NAMALWA (cell line): ENCODE measurements at places on chromosomes 16 and 17.
A peak's percentile ranks its signal among the peaks of the same experiment; 100 is the strongest.

- DNase-seq: peak; percentile 4
These were observed 31.7 kb upstream of the CDH11 start for GRCh38 chr16:65153365-65154105.

DNA sequence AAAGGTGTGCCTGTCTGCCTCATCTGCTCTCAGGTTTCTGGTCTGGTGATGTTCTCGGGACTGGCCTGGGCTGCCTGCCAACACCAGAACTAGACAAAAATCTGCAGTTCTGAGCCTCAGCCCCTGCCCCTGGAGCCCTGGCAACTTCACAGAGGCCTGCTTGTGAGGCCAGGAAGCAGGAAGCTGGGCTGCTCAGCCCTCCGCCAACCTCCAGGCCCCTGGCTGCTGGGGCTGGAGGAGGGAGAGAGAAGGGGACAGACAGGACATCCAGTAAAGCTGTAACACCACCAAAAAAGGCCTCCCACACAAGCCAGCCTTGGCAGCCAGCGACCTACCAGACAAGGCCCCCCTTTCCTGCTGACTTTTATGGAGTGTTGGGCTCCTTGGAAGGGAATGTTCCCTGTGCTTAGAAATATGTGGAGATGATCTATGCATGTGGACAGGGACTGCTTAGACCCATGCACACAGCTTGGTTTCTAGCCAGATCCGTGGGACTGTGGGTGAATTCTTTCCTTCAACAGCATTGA lies 157.6 kb downstream of the XYLT1 start:
- no peak for DNase-seq

- no peak for DNase-seq
These were observed 230.7 kb upstream of the CCL2 start for GRCh38 chr17:34024386-34024785.

DNA sequence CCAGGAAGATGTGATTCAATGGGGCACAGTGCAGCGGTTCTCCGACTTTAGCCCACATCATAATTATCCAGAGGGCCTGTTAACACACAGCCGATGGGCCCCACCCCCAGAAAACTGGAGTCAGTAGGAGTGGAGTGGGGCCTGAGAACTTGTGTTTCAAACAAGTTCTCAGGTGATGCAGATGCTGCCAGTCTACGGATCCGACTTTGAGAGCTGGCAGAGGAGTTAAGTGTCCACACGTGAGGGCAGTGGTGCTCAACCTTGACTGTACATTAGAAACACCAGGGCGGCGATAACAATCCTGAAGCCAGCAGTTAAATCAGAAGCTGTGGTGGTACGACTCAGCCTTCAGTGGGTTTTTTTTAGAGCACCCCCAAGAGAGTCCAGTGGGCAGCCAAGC lies 75.0 kb downstream of the GPRC5B start:
- DNase-seq: no peak

DNA sequence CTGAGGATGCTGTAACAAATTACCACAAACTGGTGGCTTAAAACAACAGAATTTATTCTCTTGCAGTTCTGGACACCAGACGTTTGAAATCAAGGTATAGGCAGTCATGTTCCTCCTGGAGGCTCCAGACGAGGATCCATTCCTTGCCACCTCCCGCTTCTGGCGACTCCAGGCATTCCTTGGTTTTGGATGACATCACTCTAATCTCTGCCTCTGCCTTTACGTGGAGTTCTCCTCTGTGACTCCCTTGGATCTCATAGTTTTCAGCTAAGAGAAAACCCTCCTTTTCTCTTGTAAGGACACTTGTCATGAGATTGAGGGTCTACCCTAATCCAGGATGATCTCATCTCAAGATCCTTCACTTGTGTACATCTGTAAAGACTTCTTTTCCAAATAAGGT lies 31.4 kb upstream of the HS3ST3B1 start:
- no peak for DNase-seq

DNA sequence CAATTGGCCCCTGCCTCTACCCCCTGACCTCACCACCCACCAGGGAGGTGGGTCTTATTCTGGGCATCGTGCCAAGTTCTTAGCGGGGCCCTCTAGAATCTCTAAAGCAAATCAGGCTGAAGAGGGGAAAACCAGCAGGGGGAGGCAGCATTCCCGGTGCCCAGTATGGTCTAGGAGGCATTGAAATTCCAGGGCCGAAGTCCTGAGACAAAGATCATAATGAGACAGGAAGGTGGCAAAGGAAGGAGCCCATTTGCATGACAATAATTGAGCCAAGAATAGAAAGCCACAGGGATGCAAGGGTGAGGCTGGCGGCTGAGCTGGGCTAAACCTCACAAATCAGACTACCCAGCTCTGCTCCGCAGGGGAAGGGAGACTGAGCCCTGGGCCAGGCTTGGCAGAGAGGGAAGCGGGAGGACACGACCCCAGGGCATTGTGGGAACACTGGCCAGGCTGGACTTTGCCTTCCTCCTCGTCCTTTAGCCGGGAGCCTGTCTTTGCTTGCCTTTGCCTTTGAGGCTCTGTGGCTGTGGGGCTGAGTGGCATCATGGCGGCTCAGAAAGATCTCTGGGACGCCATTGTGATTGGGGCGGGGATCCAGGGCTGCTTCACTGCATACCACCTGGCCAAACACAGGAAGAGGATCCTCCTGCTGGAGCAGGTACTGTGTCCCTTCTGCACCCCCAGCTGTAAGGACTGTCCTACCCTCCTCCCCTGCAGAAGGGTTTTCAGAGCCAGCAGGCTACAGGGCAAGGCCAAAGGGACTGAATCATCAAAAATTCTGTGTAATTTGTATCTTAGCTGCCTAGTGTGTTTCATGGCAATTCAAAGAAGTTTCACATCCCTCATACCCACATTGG lies at the start of gene PIPOX:
TSS of gene PIPOX (plus strand) at position 463 of the 860 bp plus-strand sequence. CDS start at position 548, 85 bp downstream.
- DNase-seq: peak; percentile 35

DNA sequence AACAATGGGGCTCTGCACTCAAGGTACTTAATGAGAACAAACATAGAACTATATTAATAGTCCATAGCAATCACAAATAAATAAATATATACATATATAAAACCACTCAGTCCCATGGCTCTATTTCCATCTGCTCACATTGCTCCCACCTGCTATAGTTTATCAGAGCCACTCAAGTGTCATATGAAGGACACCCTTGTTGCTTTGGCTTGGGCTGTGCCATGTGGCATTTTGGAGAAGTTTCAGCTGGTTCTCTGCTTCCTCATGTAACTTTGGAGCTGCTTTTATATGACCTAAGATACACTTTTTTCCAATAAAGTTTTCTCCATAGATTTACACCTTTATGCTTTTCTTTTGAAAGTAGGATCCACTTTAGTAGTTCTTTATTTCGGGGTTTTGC lies 126.4 kb downstream of the KCNJ2 start:
- DNase-seq: no peak

DNA sequence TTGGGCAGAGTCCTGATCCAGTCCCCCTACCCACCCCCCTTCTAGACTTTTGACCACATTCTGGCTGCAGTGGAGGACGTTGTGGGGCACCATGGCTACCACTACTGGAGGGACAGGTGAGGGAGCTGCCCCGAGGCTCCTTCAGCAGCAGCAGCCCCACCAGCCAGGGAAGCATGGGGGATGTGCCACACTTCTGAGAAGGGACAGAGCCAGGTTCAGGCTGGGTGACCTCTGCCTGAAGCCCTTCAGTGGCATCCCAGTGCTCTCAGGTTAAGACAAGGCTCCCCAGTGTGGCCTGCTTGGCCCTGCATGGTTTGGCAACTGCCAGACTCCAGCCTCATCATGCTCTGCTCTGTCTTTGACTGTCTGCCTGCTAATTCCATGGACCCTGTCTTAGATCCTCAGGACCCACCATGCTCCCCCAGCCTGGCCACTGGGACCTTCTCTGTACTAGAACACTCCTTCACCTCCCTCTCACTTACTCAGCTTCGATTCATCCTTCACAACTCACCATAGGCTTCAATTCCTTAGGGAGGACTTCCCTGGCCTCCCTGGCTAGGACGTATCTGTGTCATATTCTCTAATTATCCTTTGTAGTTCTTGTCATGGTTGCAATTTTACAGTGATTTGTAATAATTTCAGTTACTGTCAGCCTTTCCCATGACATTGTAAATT lies 8.8 kb downstream of the SLC9A5 start:
- no peak for DNase-seq

DNA sequence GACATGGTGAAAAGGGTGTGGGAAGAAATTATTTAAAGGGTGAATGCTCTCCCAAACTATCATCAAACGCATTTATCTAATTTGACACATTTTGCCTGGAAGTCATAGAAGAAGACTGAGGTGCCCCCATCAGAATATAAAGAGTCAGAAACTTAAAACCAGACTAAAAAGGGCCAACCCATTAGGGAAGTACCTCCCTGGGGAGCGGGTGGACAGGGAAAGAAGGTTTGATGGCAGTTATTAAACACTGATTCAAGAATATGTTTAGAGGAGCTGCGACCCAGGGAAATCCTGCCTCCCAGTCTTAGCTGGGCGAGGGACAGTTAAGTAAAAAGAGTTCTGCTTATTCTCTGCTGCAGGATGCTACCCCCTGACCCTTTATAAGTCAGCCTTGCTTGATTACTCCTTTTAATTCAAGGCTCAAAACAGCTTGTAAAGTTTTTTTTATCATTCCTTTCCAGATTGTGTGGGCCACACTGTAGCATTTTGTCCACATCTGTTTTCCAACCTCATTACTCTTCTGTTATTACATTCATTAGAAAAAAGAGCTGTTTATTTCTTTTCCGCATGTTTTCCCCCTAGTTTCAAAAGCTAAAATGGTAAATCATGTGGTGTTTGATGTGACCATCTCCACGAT lies 138.5 kb upstream of the TBX2 start:
- no peak for DNase-seq

GRCh38 chr17:49414271-49414621 lies 436 bp downstream of the PHB1 start:
- DNase-seq: no peak

- DNase-seq: no peak
These were observed 194.4 kb upstream of the MAF start for GRCh38 chr16:79794941-79795340.

DNA sequence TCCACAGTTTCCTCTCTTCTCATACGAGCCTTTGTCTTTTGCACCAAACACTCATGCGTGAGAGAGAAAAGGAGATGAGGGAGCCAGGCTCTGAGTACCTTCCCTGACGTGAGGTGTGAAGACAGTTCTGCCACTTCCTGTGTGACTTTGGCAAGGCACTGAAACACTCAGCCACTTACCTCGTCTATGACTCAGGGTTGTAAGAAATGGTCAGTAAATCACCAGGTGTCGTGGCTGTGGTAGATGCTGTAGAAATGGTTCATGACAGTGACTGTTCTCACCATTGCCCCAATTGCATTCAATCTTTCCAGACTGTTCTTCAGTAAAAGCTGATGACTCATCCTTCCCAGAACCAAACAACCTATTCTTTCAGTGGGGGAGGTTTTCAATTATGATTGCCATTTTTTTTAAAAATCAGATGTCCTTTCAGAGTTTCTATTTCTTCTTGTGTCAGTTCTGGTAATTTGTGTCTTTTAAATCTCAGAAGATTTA lies 49.2 kb upstream of the CBFA2T3 start:
- DNase-seq: peak; percentile 43

DNA sequence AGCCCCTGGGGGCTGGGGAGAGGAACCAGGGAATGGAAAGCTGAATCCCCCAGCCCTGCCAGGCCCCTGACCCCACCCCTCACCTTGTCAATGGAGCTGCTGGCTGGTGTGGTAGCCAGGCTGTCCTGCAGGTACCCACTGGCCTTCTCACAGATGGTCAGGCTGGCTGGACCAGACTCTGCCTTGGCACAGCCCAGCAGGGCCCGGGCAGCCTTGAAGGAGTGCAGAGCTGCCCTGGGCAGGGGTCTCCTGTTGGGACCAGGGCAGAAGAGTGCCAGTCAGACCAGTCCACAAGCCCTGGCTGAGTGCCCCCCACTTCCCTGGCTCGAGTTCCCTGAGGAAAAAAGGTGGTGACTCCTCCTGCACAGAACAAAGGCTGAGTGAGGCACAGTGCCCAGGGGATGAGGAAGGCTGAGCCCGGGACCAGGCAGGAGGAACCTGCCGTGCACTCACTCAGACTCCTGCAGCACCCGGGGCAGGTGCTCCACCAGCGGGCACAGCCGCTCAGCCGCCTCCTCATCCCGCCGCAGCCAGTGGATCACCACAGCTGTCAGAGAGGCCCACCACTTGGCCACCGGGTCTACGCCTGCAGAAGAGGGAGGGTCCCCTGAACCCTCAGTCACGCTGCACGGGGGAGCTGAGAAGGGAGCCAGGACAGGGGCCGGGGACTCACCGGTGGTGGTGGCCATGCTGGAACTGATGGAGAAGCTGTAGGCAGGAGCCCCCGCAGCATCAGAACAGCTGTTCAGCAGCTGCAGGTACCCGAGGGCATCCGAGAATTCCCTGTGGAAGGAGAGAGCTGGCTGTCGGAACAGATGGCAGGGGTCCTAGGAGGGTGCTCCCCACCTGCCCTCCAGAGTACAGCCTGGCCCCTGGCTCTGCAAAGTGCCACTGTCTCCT lies 22.4 kb downstream of the SREBF1 start:
- DNase-seq: no peak

DNA sequence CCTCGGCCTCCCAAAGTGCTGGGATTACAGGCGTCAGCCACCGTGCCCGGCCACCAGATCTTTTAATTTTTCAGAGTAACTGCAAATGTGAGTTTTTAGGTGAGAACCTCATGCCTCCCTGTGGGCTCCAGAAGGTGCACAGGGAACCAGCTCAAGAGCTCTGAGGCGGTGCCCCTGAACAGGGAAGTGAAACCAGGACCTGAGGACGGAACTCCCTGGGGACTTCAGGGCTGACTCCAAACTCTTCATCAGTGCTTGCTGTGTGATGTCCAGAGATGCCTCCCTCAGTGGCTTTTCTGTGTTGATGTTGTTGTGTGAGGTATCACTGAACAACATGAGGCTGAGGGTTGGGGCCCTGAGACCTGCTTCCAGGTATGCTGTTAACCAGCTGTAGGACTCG lies 23.8 kb downstream of the SLC12A3 start:
- peak; percentile 84 for DNase-seq

GRCh38 chr17:51676691-51677487 lies 416.5 kb downstream of the UTP18 start:
- DNase-seq: no peak

GRCh38 chr16:56716761-56717160 lies 13.2 kb upstream of the NUP93 start:
- DNase-seq: no peak

DNA sequence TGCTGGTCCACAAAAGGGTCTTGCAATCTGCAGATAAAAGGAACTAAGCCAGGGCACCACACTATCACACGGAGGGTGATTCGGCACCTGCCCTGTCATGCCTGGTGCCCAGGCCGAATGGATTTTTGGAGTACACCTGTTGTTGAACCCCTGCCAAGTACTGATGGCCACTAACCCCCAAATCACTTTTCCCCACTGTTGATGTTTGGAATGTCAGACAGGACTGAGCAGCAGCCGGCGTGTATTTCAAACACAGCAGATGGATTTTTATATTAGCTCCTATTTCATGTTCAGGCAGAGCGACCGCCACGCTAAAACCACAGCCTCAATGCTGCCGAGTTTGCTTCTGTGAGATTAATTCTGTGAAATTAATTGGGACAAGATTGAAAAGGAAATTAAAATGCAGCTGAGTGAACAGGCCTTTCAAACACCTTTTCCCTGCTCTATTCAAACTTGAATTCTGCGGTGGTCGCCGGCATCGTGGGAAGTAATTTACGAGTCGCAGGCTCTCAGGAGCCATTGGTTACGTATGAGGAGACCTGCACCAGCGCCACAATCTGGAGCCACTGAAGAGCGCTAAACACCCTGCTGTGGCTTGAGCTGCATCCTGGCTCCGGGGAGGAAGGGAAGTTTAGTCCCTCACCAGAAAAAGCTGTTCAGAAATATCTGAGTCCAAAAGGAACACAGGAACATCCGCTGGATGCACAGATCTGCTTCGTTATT lies 48.5 kb downstream of the SNX11 start:
- no peak for DNase-seq

GRCh38 chr17:75105126-75106080 lies 4.4 kb upstream of the ARMC7 start:
- DNase-seq: peak; percentile 68

- no peak for DNase-seq
These were observed 3.0 kb upstream of the ITPRIPL2 start for GRCh38 chr16:19110537-19111360.
